ENCODE measurements at places on chromosomes 4 and X.

DNA sequence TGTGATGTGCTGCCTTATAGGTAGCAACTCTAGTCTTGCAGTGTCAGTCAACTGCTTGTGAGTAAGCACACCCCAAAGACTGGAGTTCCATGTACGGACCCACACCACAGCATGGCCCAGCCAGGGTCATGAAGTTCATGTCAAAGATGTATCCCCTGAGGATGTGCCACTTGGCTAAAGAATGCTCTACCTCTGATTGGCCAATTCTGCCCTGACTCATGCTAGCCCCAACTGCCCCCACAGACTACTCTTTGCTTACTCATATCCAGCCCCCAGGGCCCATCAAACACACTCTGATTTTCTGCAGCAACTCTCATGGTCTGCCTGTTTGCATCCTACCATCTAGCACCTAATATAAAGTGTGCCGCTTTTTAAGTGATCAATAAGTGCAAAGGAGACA lies 62.5 kb downstream of the CHRDL1 start:
- DNase-seq = peak; percentile 16

GRCh38 chr4:14652522-14652921 lies 349.8 kb upstream of the CPEB2 start:
- no peak for DNase-seq

- no peak for DNase-seq
Measured at GRCh38 chrX:153746359-153746758, 17.7 kb upstream of the PLXNB3 start.

DNA sequence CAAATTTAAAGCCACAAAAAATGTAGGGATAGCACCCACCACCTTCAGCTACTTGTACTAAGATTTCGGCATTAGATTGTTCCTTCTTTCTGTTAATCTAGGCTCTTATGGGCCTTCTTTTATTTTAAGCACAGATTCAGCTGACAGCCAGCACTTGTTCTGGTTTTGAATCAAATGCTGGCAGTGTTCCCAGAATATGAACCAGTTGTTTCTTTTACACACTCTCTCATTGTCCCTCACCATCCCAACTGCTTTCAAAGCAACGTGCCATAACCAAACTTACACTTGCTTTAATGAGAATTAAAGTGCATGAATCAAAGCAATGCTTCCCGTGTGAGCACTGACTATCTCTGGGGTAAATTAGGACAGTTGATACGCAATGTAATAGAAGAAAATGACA lies 744.5 kb upstream of the FAM241A start:
- DNase-seq = peak; percentile 78

GRCh38 chrX:1086444-1087409 lies 125.7 kb downstream of the CRLF2 start:
- DNase-seq = peak; percentile 64

- no peak for DNase-seq
Measured at GRCh38 chrX:88202149-88202548, 544.9 kb upstream of the CPXCR1 start.

DNA sequence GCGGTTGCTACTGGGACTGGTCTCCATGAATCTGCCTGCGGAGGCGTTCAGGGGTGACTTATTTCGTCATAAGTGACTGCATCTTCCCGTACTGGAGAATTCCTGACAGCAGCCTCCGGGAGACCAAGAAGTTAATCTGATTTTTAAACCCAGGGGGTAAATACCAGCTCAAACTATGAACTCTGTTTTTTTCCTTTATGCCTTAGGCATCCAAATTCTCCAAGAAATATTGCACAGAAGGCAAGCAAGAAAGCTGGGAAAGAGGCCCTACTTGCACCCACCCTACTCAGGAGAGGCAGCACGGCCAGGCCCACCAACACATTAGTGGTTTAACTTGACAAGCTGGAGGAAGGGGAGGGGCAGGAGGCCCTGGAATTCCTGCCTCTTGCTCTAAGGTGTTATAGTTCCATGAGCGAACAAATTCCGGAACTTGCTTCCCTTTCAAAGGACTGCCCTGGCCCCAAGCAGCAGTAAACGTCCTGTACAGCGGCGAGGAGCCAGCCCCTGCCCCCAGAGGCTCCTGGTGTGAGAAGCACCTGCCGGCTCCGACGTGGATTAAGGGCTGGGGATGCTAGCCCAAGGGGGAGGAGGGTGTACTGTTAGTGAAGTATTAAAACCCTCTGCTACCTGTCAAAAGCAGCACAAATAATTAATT lies 177.2 kb downstream of the AFAP1 start:
- DNase-seq = no peak

DNA sequence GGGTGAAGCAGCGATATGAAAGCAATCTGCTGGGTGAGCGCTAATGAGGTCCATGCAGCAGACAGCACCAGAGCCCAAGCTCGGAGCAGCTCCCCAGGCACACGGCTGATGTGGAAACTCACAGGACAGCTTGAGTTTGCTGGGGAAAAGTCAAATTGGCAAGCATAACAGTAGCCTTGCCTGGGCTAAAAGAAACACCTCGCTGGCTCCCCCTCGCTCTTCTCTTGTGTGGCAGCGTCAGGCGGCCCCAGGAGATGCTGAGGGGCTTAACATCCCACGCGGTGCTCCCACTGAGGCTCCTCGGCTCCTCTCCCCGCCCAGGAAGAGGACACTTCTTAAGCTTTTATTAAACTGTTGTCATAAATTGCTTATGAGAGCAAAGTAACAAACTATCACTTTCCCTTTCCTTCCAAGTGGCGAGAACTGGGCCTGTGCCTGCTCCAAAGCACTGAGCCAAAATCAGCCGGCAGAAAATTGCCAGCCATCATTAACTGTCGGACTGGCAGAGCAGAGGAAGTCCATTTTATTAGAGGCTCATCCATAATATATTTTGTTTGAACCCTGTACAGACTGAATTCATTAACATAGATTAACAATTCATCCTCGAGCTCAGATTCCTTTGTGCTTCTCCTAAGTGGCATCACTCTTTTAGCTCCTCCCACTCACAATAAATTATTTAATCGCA lies 111.4 kb downstream of the TSPAN5 start:
- peak; percentile 48 for DNase-seq

DNA sequence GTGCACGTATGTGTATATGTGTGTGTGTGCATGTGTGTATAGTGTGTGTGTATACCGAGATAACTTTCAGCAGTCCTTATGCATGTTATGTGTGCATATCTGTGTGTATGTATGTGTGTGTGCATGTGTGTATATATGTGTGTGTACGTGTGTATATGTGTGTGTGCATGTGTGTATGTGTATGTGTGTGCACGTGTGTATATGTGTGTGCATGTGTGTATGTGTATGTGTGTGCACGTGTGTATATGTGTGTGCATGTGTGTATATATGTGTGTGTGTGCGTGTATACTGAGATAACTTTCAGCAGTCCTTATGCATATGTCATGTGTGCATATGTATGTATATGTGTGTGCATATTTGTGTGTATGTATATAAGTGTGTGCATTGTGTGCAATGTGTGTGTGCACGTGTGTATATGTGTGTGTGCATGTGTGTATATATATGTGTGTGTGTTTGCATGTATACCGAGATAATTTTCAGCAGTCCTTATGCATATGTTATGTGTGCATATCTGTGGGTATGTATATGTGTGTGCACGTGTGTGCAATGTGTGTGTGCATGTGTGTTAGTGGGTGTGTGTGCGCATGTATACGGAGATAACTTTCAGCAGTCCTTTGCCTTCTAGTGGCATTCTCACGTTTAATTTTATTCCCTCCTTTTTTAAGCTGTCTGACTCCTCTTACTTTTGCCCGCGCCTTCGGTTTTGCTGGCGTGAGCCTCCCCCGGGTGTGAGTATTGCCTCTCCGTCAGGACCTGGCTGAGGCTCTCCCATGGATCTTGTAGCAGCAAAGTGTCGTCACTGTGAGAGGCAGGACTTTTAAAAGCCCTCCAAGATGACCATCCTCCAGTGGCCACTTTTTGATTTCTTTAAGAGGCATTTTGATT lies 99.6 kb upstream of the SHOX start:
- no peak for DNase-seq

GRCh38 chrX:27565992-27566391 lies 24.2 kb upstream of the DCAF8L2 start:
- no peak for DNase-seq

GRCh38 chrX:36950495-36951253 lies 57.5 kb upstream of the FAM47C start:
- no peak for DNase-seq

DNA sequence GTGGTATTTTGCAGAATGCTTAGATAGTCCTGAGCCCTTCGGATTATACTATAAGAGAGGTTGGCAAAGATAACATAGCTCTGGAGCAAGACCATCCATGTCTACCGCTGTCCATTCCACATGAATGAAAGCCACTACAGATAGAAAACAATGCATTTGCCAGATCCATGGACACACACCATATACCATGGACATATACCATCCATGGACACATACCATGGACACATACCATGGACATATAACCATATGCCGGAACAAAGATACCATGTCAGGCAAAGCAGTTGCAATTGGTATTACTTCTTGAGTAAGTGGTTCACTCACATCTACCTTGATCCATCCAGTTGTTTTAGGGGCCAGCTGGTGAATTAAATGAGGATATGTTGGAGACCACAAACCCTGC lies 53.2 kb upstream of the ATP6AP2 start:
- DNase-seq = no peak

DNA sequence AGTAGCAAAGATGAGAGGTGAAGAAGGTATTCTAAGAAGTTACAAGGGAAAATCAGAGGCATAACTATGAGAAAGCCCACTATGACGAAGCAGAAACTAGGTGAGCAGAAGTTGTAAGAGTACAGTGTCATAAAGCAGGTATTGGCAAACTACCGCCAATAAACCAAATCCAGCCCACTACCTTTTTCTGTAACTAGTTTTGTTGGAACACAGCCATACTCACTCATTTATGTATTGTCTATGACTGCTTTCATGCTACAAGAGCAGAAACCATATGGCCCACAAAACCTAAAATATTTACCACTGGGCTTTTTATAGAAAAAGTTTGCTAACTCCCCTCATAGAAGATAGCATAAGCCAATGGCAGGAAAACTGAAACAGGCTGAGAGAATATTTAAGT lies 31.8 kb upstream of the ZCCHC13 start:
- DNase-seq = no peak
